Right ventricle myocardium inferior (tissue), 1 donor: ENCODE measurements at places on chromosomes 2 and 18.

DNA sequence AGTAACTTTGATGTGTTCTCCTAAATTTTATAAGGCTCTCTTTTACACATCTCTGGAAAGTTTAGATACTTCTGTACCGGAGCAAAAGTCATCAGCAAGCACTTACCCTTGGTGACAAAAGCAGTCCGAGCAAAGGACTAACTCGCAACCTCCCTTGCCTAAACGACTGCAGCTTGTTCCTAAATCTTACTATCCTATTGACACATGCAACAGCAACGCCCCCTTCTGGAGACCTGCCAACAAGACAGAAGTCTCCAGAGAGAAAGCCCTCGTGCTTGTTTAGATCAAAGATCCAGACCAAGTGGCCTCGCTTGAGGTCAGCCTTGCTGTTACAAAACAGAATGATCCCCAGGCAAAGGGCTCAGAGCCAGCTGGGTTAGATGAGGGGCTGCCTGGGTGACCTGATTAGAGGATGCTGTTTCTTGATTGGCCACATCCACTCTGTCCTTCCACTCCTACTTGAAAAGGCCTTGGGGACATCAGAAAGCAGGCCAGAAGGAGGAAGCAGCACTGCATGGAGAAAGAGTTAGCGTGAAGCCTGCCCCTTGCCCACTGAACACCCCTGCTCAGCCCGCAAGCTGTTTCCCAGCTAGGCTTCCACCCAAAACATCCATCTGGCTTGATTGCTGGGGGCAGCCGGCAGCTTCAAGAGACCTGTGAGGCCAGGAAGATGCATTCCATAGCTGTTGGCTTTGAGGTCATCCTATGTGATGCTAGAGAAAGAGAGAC lies 94.3 kb downstream of the HNRNPLL start:
- DNase-seq, result peak; percentile 93

GRCh38 chr2:60530660-60531281 lies 22.7 kb downstream of the BCL11A start:
- peak; percentile 85 for DNase-seq

DNA sequence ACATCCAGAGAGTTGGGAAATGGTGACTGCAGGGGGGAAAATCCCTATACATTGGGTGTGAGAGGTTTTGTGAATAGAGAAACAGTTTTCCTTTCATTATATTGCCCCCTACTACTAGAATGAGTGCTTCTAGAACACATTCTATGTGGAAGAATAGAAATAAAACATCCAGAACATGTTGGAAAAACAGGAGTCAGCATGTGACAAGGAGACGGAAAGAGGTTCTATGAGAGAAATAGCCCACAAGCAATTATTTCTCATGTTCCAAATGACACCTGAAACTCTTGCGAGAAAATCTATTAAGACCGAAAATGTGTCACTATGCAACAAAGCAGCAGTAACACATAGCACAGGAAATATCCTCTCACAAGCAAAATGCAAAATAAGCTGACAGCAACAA lies 202.7 kb upstream of the SPOPL start:
- no peak for DNase-seq

GRCh38 chr2:174786066-174786725 lies 21.9 kb upstream of the CHRNA1 start:
- no peak for DNase-seq

DNA sequence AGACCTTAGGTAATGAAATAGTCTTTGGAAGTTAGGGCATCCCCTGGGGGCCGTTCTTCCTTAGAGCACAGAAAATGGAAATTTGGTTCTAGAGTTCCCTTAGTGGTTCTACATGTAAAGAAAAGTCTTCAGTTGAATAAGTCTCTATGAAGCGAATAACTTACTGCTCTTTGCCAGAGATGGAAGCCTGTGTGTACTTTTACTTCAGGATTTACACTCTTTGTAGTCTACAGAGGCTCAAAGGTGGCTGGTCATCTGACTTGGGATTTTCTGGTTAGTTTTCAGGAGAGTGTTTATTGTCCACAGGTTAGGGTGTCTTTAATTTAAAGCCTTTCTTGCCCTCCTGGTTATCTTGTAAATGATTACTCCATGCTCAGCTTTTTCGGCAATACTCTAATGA lies 210.6 kb downstream of the ZNF521 start:
- DNase-seq, result no peak

DNA sequence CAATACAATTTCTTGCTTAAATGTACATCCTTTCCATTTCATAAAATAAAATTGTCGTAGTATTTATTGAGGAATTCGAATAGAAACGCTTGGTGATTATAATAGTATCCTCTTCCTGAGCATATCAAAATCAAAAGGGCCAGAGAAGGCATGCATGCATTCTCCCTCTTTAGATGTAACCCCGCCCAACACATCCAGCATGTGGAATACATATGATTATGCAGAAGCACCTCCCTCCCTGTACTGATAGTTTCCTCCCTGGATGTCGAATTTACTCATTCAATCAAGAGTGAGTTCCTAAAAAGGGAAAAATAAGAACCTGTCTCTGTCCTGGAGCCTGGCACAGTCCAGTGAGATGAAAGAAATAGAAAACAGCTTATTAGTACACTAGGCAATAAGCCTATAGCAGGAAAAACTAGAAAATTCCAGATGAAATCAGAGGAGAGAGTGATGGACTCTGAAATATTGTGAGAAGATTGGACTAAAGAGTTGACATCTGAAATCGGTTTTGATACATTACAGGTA lies 262.9 kb downstream of the RDH14 start:
- no peak for DNase-seq

- DNase-seq, result no peak
These were observed 61.7 kb downstream of the CD226 start for GRCh38 chr18:69885841-69886531.
